ENCODE measurements at places on chromosomes 12 and 14.

- no peak for DNase-seq
These were observed 480.8 kb downstream of the RMST start for GRCh38 chr12:97943359-97943758.

DNA sequence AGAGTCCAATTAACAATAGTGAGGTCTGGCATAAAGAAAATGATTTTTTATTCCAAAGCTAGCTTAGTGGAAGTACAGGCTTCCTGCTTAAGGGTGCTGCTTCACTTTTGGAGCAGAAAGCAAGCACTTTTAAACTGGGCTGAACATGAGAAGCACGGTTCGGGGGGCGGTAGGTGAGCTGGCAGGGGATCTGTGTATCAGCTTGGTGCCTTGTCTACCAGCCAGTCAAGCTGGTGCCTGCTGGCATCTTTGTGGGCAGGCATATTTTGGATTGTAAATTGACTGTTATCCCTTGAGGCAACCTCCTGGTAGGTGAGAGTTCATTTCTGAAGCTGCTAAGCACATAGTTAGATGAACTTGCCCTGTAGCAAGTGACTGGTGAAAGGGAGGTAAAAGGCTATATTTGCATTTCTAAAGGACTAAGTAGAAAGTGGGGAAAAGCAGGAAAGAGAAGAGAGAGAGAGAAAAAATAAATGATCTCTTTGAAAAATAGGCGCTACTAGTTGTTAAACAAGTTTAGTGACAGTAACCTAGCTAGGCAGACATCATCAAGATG, 121.1 kb upstream of the SYT10 start:
- no peak for DNase-seq

- DNase-seq: peak; percentile 65
These were observed 14.4 kb upstream of the MLXIP start for GRCh38 chr12:122064025-122064777.

- peak; percentile 24 for DNase-seq
These were observed 768 bp downstream of the CEP170B start for GRCh38 chr14:104865631-104866441.

GRCh38 chr12:116924558-116925453, 14.1 kb downstream of the FBXW8 start:
- DNase-seq: peak; percentile 28

- DNase-seq: peak; percentile 36
These were observed 137.5 kb upstream of the CPM start for GRCh38 chr12:69070319-69071090.
